Activated CD4-positive, alpha-beta T cell treated with anti-CD3 and anti-CD28 coated beads, Interleukin-10, Interleukin-2, amounts not matched to agents 100 ng/mL and 50 ng/mL, durations not matched to agents 16 hours and 8 hours (primary cell): ENCODE measurements at places on chromosomes 5 and 9.

DNA sequence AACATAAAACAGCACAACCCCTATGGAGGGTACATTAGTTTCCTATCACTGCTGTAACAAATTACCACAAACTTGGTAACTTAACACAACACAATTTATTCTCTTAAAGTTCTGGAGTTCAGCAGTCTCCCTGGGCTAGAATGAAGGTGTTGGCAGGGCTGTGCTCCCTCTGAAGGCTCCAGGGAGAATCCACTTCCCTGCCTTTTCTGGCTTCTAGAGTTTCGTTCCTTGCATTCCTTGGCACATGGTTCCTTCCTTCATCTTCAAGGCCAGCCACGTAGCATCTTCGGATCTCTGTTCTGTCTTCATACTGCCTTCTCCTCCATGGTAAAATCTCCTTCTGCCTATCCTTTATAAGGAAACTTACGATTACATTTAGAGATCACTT is 25.0 kb upstream of the GSN start:
- DNase-seq = no peak

DNA sequence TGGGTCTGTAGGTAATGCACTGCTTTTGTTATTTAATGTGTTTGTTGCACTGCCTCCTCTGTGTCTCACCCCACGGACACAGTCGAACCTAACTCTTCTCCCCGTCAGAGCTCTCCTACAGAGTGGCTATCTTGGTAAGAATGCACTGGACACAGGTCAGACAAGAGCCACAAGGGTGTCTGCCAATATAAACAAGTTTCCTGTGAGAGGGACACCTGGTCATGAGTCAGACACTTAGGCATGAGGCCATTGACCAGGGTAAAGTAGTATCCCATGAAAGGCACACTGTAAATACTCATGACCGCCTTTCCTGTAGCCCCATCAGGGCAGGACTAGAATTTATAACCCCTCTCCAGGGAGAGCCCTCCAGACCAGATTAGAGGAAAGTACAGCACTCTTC is 115.5 kb downstream of the SLC12A2 start:
- no peak for DNase-seq

DNA sequence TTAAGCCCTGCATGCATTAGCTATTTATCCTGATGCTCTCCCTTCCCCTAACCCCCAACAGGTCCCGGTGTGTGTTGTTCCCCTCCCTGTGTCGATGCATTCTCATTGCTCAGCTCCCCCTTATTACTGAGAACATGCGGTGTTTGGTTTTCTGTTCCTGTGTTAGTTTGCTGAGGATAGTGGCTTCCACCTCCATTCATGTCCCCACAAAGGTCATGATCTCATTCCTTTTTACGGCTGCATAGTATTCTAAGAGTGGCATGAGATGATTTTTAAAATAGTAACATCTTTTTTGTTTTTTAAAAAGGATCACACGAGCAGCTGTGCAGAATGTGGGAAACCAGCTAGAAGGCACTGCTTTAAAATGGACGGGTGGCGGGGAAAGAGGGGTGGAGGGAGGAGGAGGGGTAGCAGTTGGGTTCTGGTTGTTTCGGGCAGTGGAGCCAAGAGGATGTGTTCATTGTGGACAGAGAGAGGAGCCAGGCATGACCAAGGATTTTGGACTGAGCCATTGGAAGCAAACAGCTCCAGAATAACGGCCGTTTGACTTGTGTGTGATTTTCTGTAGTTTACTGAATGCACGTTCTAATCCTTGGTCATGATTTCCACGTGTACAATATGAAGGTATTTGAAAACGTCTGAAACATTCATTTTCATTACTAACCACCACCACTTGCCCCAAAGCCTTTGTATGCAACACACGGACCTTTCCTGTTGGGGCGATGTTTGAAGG is 1.7 kb upstream of the TENT4A start:
- no peak for DNase-seq

GRCh38 chr9:134971696-134972095 is 54.0 kb upstream of the FCN1 start:
- DNase-seq = no peak

GRCh38 chr5:161284445-161284844 is 262.1 kb downstream of the GABRB2 start:
- no peak for DNase-seq

DNA sequence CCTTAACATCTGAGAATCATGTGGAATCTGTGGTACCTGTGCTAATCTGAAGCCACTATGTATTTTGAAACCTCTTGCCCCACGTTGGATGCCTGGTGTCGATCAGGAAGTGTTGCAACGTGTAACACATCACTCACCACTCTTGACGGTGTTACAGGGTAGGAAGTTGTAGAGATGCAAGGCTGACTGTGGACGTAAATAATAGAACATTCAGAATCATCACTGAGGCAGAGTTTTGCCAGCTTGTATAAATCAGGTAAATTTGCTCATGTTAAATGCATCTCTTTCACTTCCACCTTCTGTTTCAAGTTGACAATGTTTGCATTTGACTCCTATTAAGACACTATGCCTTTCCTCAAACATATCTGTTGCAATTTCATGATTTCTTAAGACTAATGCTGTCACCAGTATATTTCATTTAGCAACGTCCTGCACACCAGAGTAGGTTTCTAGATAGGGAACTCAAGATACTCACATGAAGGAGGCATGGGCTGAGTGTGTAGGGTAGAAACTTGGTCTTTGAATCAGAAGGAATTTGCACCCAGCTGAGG is 38.1 kb downstream of the BASP1 start:
- no peak for DNase-seq

DNA sequence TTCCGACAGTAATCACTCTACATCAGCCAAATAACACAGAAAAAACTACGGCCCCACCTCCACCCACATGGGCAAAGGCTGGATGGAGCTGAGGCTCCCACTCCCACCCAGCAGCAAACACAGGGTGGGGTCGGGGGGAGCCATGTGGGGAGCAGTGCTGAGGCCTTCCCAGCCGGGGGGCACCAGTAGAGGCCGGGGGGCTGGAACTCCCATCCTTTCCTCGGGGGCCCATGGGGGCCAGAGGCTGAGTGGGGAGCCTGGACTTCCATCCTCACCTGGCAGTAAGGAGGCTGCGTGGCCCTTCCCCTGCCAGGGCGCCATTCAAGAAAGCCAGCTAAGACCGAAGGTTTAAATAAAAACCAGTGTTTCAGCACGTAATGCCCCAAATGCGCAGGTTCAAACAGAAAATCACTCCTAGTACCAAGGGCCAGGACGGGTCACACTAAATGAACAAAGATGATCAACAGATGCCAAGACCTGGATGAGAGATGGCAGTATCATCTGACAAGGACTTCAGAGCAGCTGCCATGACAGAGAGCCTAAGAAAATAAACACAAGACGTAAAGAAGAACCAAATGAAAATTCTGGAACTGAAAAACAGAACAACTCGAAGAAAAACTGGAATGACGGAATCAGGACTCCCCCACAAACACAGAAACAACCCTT is 9.4 kb downstream of the CCDC127 start:
- no peak for DNase-seq

GRCh38 chr9:126938327-126938726 is 23.7 kb downstream of the RALGPS1 start:
- DNase-seq = no peak

- peak; percentile 4 for DNase-seq
These were observed 7.1 kb upstream of the IFNA2 start for GRCh38 chr9:21392270-21392669.

GRCh38 chr5:127705120-127705892 is 2.1 kb downstream of the CCDC192 start:
- DNase-seq = peak; percentile 35

DNA sequence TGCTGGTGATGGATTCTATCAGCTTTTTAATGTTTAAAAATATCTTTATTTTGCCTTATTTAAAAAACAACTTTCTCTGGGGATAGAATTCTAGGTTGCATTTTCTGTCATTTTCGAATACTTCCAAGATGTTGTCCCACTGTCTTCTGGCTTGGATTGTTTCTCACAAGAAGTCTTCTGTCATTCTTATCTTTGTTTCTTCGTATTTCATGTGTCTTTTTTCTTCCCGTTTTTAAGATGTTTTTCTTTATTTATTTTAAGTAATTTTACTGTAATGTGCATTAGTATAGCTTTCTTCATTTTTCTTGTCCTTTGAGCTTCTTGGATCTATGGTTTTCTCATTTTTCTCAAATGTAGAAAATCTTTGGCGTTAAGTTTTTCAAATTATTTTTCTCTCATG is 19.1 kb downstream of the STX17 start:
- DNase-seq = no peak

DNA sequence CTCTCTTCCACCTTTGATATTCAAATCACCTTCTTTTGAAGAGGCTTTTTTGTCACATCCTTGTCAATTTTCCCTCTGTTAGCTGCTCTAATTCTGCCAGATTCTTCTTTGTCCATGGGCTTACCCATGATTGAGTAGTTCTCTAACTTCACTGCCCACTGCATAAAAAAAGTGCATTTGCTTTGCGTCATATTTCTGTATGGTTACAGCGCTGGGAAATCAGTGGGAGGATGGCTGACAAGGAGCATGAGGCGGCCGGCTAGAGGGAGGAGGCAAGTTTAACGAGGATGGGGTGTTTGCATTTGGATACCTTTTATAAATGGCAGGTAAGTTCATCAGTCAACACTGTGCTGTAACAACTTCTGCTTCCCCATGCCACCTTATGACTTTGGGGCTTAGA is 116.5 kb upstream of the LHFPL2 start:
- no peak for DNase-seq

GRCh38 chr5:141779503-141779973 is 97.5 kb upstream of the ARAP3 start:
- no peak for DNase-seq

GRCh38 chr9:34072868-34073590 is 24.3 kb upstream of the UBAP2 start:
- DNase-seq = no peak

- DNase-seq = peak; percentile 90
These were observed at the start of gene SKP1 for GRCh38 chr5:134176511-134177368. Gene SKP1 (minus strand): TSS chr5:134176950. CDS start chr5:134174022, 2,928 bp downstream.
